ENCODE measurements at places on chromosomes 5 and 9. TPM values are rescaled to one million over a fixed set of nuclear protein-coding genes. Genes with fewer than 3 reads are reported as not detected.

The ERGIC1 gene
- 42.7 TPM for total RNA-seq

The TXNDC8 gene
- total RNA-seq, result not detected

- peaks cover 8% of the 10 kb centered on the region for H3K4me1 ChIP-seq
- no peak for DNase-seq
- no peaks in the 10 kb centered on the region for H3K27me3 ChIP-seq
- no peaks in the 10 kb centered on the region for H3K36me3 ChIP-seq
- H3K4me3 ChIP-seq, result no peak overlapping the region
Observed at GRCh38 chr9:105283795-105284194, 39.3 kb downstream of the SLC44A1 start.

DNA sequence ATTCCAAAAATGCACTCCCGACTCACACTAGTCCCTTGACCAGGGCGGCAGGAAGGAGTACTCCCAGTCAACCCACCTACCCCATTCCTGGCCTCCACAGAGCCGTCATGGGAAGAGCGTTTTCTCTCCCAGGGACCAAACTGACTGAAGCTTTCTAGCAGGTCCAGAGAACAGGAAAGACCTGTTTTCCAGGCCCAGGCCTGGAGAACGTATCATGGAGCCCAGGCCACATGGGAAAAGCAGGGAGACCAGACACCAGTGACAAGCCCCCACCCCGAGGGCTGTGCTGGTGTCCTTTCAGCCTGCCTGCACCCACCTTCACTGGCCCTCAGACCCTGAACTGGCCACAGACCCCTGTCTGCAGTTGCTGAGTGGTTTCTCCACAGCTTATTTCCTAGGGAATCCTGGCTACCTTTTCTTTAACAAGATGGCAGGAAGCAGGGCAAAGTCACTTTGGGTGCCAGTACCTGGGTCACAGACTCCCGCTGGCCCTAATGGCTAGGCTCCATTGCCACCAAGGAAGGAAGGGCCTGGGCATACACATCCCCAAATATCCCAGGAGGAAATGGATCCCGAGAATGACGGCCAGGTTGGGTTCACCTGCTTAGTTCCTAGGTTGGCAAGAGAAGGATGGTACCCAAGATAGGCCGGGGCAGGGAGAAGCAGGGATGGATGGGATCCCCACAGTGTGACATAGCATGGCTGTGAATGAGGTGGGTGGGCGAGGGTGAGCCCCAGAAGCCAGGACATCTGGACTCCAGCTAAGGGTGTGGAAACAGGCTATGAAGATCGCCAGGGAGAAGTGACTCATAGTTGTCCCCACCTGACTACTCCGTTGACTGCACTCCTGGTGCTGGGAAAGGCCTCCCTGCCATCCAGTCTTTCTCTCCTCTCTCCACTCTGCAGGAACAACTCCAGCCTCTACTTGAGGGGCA is 12.2 kb downstream of the CCNI2 start:
- no peak overlapping the region for H3K27ac ChIP-seq
- H3K36me3 ChIP-seq, result peaks cover 9% of the 10 kb centered on the region
- H3K4me1 ChIP-seq, result peaks cover 8% of the 10 kb centered on the region
- no peaks in the 10 kb centered on the region for H3K27me3 ChIP-seq

DNA sequence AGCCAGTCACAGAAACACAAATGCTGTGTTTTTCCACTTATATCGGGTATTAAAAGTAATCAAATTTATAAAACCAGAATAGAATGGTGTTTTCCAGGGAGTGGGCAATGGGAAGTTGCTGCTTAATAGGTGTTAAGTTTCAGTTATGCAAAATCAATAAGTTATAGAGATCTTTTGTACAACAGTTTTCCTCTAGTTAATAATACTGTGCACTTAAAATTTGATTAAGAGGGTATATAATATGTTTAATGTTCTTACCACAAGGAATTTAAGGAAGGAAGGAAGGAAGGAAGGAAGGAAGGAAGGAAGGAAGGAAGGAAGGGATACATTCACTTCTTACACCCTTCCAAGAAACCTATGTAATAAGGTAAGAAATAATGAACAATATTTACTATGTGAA is 867.7 kb upstream of the CDH6 start:
- no peaks in the 10 kb centered on the region for H3K36me3 ChIP-seq
- H3K4me1 ChIP-seq, result no peaks in the 10 kb centered on the region
- no peaks in the 10 kb centered on the region for H3K27me3 ChIP-seq

GRCh38 chr5:140189253-140189652 is 14.3 kb downstream of the CYSTM1 start:
- H3K36me3 ChIP-seq, result peaks cover 3% of the 10 kb centered on the region
- H3K4me3 ChIP-seq, result no peak overlapping the region
- no peak overlapping the region for H3K27ac ChIP-seq
- H3K27me3 ChIP-seq, result no peaks in the 10 kb centered on the region
- no peaks in the 10 kb centered on the region for H3K4me1 ChIP-seq

The PRDM12 gene
- 0.07 TPM for total RNA-seq

DNA sequence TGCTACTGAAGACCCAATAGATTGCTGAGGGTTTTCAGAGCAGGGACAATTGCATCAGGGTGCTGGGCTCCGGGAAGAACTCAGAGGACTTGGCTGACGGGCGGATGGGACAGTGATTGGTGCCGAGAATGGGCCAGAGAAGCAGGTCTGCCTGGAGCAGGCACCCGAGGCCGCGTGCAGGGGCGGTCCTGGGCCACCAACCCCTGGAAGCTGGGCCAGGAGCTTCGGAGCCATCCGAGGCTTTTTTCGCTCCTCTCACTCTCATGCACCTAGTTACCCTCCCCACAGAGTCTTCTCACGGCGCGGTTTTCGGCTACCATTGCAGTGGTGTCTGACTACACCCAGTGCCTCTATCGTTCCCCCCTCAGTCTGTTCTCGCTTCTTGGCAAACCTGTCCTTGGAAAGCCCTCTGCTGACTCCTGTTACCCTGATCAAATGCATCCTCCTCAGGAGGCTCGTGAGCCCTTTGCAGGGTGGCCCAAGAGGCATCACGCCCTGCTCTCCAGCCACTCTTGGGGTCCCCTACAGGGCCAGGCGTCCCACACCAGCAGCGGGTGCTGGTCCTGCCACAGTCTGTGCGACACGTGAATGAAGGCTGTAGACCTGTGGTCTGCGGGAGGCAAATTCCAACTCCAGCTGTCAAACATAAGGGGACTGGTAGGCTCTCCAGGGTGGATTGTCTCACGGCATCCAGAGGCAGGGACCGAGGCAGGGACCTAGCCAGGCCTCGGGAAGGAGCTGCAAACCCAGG is 1.2 kb upstream of the CLPTM1L start:
- H3K4me1 ChIP-seq, result peaks cover 25% of the 10 kb centered on the region
- no peak for DNase-seq
- no peaks in the 10 kb centered on the region for H3K27me3 ChIP-seq
- no peak overlapping the region for H3K27ac ChIP-seq
- peak overlapping the region; percentile 73 for H3K4me3 ChIP-seq

GRCh38 chr5:173327948-173328843 is at the start of gene STC2:
TSS of gene STC2 (minus strand) at chr5:173328414. CDS start at chr5:173328193, 221 bp downstream.
- H3K4me3 ChIP-seq, result peak within 1 kb of the TSS; percentile 90
- H3K27ac ChIP-seq, result peak within 1 kb of the TSS; percentile 84
- peak; percentile 80 for DNase-seq
- H3K27me3 ChIP-seq, result peaks cover 59% of the 10 kb centered on the region

The SPATA24 gene
- 3.7 TPM for total RNA-seq

GRCh38 chr9:18692268-18692667 is 218.3 kb downstream of the ADAMTSL1 start:
- no peaks in the 10 kb centered on the region for H3K36me3 ChIP-seq
- H3K4me3 ChIP-seq, result no peak overlapping the region
- no peaks in the 10 kb centered on the region for H3K27me3 ChIP-seq
- no peaks in the 10 kb centered on the region for H3K4me1 ChIP-seq
- H3K27ac ChIP-seq, result no peak overlapping the region
- no peak for DNase-seq

DNA sequence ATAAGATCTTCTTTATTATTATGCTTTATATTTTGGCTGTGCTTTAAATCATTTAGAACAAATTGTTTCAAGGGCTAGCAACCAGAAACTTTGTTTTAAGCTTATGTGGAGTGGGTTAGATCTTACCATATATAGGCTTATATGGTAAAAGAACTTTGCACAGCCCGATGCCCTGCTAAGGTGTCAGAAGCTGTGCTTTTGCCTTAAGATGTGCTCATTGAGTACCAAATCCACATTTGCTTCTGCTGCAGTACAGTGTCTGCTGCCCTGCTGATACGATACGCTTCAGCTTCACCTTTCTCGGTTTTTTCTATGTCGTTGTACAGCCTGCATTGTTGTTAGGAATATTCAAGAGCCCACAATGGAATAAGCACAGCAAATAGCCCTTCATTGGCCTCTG is 34.8 kb downstream of the CD180 start:
- no peak for DNase-seq
- H3K4me1 ChIP-seq, result peaks cover 72% of the 10 kb centered on the region
- peak overlapping the region; percentile 68 for H3K27ac ChIP-seq
- peak overlapping the region; percentile 25 for H3K4me3 ChIP-seq
- peaks cover 35% of the 10 kb centered on the region for H3K36me3 ChIP-seq

- peak overlapping the region; percentile 96 for H3K27ac ChIP-seq
- DNase-seq, result peak; percentile 76
Observed at GRCh38 chr5:35838370-35839042, 18.2 kb upstream of the IL7R start.

The PARP8 gene
- total RNA-seq, result 36.9 TPM

GRCh38 chr5:32589942-32590869 is 4.8 kb downstream of the SUB1 start:
- DNase-seq, result no peak
- H3K36me3 ChIP-seq, result peaks cover 57% of the 10 kb centered on the region
- H3K4me1 ChIP-seq, result peaks cover 62% of the 10 kb centered on the region
- H3K27ac ChIP-seq, result no peak overlapping the region

DNA sequence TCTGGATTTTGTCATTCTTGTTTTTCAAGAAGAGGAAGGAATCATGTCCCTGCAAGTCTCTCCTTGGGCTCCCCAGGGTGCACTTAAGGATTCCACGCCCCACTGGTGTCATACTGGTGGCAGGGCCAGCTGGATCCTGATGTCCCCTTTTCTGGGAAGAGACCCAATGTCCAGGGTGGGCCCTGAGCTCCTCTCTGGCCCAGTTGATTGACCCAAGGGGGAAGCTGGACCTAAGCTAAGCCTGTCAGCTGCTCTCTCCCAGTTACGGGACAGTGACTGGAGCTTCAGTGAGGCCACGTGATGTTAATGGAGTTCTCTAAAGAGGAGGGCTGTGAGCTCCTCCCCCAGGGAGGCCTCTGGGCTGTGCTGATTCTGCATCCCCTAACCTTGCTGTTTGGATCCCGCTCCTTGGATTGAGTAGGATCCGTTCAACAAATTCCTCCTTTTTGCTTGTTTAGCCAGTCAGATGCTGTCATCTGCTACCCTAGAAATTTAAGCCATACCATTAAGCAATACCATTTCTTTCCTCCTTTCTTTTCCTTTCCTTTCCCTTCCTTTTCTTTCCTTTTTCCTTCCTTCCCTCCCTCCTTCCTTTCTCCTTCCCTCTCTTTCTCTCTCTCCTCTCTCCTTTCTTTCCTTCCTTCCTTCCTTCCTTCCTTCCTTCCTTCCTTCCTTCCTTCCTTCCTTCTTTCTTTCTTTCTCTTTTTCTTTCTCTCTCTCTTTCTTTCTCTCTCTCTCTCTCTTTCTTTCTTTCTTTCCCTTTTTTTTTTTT is 17.2 kb downstream of the NKX2-5 start:
- H3K27ac ChIP-seq, result no peak overlapping the region
- H3K4me3 ChIP-seq, result no peak overlapping the region
- no peak for DNase-seq
- peaks cover 14% of the 10 kb centered on the region for H3K27me3 ChIP-seq

GRCh38 chr9:108443741-108444140 is 412.0 kb downstream of the ACTL7B start:
- H3K27ac ChIP-seq, result no peak overlapping the region
- no peak for DNase-seq
- no peaks in the 10 kb centered on the region for H3K36me3 ChIP-seq
- no peaks in the 10 kb centered on the region for H3K4me1 ChIP-seq
- H3K4me3 ChIP-seq, result no peak overlapping the region
- H3K27me3 ChIP-seq, result no peaks in the 10 kb centered on the region

GRCh38 chr5:57303985-57304384 is 130.1 kb downstream of the GPBP1 start:
- no peak for DNase-seq
- no peaks in the 10 kb centered on the region for H3K27me3 ChIP-seq
- no peak overlapping the region for H3K27ac ChIP-seq
- H3K4me1 ChIP-seq, result peaks cover 29% of the 10 kb centered on the region
- no peak overlapping the region for H3K4me3 ChIP-seq
- H3K36me3 ChIP-seq, result no peaks in the 10 kb centered on the region

GRCh38 chr5:79727451-79728355 is 38.1 kb downstream of the CMYA5 start:
- H3K27me3 ChIP-seq, result peaks cover 47% of the 10 kb centered on the region
- H3K27ac ChIP-seq, result no peak overlapping the region
- no peaks in the 10 kb centered on the region for H3K36me3 ChIP-seq
- no peak for DNase-seq
- peaks cover 20% of the 10 kb centered on the region for H3K4me1 ChIP-seq

GRCh38 chr9:133371261-133371711 is 4.6 kb downstream of the SURF4 start:
- DNase-seq, result peak; percentile 94
- no peaks in the 10 kb centered on the region for H3K27me3 ChIP-seq
- H3K36me3 ChIP-seq, result peaks cover 77% of the 10 kb centered on the region
- H3K27ac ChIP-seq, result peak overlapping the region; percentile 96

- H3K27ac ChIP-seq, result no peak overlapping the region
- peaks cover 83% of the 10 kb centered on the region for H3K4me1 ChIP-seq
- H3K27me3 ChIP-seq, result no peaks in the 10 kb centered on the region
- H3K4me3 ChIP-seq, result no peak overlapping the region
Observed at GRCh38 chr5:68225188-68225910, 9.8 kb downstream of the PIK3R1 start.

The LMX1B gene
- total RNA-seq, result not detected

- H3K27me3 ChIP-seq, result peaks cover 3% of the 10 kb centered on the region
- H3K4me3 ChIP-seq, result no peak overlapping the region
- no peaks in the 10 kb centered on the region for H3K4me1 ChIP-seq
- H3K36me3 ChIP-seq, result no peaks in the 10 kb centered on the region
Observed at GRCh38 chr5:76022611-76023010, 60.6 kb upstream of the SV2C start.

The BRINP1 gene
- not detected for total RNA-seq

GRCh38 chr5:7597059-7597642 is 201.2 kb downstream of the ADCY2 start:
- no peak overlapping the region for H3K4me3 ChIP-seq
- DNase-seq, result no peak
- H3K27me3 ChIP-seq, result peaks cover 2% of the 10 kb centered on the region
- H3K4me1 ChIP-seq, result no peaks in the 10 kb centered on the region

The EGFL7 gene
- 0.90 TPM for total RNA-seq

The ADRA1B gene
- not detected for total RNA-seq

The PCDHB2 gene
- not detected for total RNA-seq

The LECT2 gene
- total RNA-seq, result not detected

The SPAAR gene
- total RNA-seq, result not detected

The TMC1 gene
- total RNA-seq, result not detected

The PLGRKT gene
- total RNA-seq, result 52.9 TPM
